ENCODE measurements at places on chromosomes 7 and 10.

GRCh38 chr7:51620706-51621105 is 304.1 kb upstream of the COBL start:
- DNase-seq: no peak

DNA sequence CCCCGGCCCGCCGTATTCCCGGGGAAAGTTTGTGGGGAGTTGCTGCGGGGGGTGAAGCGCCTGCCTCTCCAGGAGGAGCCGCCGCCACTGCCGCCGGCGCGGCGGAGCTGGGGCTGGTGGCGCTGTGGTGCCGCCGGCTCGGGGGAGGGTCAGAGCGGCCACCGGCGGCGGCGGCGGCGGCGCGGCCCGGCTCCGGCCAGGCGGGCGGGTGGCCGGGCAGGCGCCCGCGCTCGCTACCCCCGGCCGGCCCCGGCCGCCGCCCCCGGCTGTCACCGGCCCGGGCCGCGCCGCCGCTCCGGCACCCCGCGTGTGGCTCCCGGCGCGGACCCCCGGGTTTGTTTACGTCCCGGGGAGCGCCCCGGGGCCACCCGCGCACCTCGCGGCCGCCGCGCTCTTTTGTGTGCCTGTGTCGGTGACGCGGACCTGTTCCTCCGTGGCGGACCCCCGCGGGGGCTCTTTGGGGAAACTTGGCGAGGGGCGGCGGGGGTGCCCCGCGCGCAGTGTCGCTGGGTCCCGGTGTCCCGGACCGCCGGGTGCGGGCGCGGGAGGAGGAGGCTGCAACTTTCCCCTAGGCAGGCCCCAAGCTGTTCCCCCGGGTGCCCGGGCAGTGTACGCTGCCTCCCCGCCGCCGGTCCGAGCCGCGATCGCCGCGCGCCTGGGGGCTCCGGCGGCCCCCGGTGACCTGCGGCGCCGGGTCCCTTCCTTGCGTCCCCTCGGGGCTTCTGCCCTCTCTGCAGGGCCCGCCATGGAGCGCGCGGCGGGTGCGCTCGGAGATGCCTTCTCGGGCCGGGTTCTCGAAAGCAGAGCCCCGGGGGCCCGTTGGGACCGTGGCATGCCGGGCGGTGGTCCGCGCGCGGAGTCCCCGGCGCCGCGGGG is 593 bp upstream of the CUX1 start:
- DNase-seq: no peak

- DNase-seq: peak; percentile 28
These were observed 922 bp downstream of the PPA1 start for GRCh38 chr10:70232155-70232858.

DNA sequence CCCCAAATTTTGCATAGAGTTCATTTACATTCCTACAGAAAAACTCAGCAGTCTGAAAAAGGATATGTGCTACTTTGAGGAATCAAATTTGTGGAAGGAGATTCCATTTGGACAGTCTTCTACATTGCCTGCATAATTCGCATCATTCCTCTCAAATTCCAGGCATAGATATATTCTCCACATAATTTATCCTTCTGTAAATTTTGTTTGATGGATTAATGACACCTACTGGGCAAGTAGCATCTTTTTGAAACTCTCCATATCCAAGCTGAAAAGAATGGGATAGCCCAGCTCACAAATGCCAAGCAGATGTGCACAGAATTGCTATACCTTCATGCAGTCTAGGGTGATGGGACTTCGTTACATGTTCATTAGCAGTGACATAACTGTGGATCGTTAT is 515.3 kb downstream of the AUTS2 start:
- DNase-seq: no peak

DNA sequence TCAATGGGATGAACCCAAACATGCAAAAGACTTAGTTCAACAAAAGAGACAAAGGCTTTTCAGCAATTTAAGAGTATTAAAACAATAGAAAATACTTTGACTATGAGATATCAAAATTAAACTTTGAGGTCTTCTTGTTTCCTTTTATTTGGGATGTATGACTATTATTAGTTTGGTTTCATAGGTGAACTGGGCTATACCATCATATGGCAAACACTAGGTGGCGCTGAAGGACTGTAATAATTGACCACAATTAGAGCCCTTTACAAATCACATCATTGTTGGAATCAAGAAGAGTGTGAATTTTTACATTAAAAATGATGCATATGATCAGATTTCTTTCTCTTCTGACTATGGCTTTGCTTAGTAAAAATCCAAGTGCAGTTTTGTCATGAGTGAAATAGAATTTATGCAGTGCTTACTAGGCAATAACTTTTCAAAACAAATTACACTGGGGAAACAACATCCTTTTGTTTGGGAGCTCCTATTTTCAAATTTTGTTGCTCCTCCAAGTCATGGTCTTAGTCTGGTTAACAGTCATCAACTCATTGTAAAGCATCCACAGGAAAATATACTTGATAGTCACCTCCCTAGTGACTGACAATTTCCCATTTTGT is 14.7 kb upstream of the NXPH1 start:
- no peak for DNase-seq

- DNase-seq: no peak
These were observed 51.3 kb downstream of the POLL start for GRCh38 chr10:101536800-101537199.

DNA sequence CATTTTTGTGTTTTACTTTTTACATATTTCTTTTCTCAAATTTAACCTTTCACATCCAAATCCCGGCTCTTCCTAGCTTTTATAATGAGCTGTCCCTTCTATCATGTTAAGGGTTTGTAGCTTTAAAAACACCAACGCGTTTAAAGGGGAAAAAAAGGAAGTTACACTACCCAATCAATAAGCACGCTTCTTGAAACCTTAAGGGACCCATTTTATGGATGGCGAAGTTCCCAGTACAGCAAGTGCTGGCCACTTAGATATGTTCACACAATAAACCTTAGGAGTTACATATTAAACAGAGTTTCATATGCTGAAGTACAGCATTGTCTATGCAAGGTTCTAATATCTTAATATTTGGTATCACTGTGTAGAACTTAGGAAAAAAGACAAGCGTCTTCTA is 1.8 kb downstream of the GNG11 start:
- DNase-seq: no peak

Measured in stimulated activated CD4-positive, alpha-beta T cell treated with anti-CD3 and anti-CD28 coated beads, Interleukin-15, amount 100 ng/mL, for 1 hour (primary cell).